ENCODE measurements at places on chromosomes 3 and 15. TPM values are rescaled to one million over a fixed set of nuclear protein-coding genes. Genes with fewer than 3 reads are reported as not detected.

DNA sequence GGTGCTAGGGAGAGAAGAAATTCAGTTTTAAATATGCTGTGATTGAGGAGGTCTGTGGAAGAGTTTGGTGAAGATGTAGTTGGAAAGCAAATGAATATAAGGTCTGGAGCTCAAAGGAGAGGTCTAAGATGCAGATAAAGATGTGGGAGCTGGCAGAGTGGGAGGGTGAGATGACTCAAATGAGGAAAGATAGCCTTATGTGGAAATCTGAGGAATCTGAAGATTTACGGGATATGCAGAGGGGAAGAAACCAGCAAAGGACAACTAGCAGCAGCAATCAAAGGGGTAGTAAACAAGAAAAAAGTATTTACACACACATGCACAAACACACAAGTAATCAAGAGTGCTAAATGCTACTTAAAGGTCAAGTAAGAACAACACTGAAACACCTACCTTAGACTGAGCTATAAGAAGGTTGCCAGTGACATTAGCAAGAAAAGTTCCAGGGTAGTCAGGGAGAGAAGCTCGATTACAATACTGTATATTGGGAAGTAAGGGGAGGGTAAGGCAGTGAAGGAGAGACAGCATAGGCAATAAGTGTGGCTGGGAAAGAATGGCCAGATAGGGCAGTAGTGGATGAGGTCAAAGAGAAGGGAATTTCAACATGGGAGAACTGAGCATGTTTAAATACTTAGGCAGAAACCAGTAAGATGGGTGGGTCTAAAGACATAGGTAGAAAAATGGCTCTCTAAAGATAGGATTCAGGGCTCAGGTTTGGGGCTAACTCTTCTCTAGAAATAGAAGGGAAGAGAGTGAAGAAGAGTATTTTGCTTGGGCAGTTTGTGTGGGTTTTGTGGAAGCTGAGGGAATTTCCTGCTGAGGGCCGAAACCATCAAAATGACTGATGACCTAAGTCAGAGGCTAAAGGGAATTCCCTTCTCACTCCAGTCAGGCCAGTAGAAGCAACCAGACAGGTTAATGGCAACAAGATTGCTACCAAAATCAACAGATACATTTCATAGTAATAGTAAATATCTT, 8.9 kb downstream of the CMTM6 start:
- no peak for DNase-seq

- DNase-seq: no peak
Measured at GRCh38 chr15:35440265-35440664, 105.7 kb downstream of the DPH6 start.

- no peak for DNase-seq
Measured at GRCh38 chr15:47412136-47412535, 305.2 kb upstream of the SEMA6D start.

DNA sequence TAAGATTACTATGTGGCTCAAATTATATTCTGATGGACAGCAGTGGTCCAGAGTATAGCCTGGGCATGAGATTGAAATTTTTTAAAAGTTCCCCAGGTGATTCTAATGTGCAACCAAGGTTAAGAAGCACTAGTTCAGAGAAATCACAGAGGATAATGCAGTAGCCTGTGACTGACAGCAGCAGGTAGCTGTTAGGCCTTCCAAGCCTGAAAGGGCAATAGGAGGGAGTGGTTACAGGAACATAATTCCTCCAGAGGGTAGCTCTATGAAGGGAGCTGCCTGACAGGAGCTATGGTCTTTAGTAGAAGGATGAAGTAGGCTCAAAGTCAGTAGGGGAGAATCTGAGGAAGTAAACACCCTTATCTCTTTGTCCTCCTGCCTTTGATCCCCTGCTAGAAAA, 342.9 kb upstream of the PPP2R3A start:
- no peak for DNase-seq

Gene LCTL
- total RNA-seq: not detected

Gene ZBED2
- total RNA-seq: 0.16 TPM
